ENCODE measurements at places on chromosomes 7 and 10.
A peak's percentile ranks its signal among the peaks of the same experiment; 100 is the strongest.

GRCh38 chr10:75466886-75467285 lies 35.5 kb downstream of the LRMDA start:
- DNase-seq = no peak

- DNase-seq = no peak
Measured at GRCh38 chr7:94396596-94396995, 1.9 kb downstream of the COL1A2 start.

GRCh38 chr10:100730725-100731406 lies 14.5 kb upstream of the PAX2 start:
- DNase-seq = peak; percentile 68

DNA sequence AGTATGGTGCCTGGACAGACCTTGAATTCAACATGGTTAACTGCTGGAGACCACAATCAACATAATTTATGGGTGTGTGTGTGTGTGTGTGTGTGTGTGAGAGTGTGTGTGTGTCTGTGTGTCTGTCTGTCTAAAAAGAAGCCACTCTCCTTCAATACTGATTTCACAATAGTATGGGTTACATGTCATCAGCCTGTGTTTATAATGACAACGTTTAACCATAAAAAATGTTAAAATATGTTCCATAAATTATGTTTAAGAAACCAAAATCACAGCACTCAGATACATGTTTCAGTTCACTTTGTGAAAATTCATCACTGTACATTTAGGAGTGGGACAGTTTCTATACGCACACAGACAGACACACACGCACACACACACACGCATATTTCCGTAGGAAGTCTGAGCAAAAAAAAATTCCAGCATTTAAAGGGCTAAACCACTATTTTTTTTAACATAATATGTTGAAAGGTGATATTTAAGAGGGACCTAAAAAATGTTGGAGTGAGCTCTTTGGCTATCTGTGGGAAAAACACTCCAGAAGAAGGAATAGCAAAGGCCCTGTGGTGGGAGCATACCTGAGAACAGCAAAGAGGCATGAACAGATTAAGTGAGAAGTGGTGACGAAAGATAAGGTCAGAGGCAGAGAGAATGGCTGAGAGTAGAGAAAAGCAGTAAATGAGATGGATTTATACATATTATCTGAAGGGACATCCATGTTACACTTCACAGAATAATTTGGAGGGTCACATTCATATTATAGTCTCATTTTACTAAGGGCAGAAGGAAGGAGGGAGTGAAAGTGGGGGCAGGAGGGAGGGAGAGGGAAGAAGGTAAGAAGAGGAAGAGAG lies 10.9 kb downstream of the PDZD8 start:
- DNase-seq = no peak

GRCh38 chr7:17696422-17696821 lies 243.9 kb downstream of the SNX13 start:
- no peak for DNase-seq

GRCh38 chr10:135132-135600 lies at the start of gene ZMYND11:
Gene ZMYND11 (plus strand): TSS chr10:135455. CDS start chr10:180013, 44,558 bp downstream.
- DNase-seq = peak; percentile 60
